ENCODE measurements at places on chromosomes 11 and 22.

- DNase-seq = peak; percentile 31
Observed at GRCh38 chr22:28917747-28918549, 34.6 kb downstream of the ZNRF3 start.

DNA sequence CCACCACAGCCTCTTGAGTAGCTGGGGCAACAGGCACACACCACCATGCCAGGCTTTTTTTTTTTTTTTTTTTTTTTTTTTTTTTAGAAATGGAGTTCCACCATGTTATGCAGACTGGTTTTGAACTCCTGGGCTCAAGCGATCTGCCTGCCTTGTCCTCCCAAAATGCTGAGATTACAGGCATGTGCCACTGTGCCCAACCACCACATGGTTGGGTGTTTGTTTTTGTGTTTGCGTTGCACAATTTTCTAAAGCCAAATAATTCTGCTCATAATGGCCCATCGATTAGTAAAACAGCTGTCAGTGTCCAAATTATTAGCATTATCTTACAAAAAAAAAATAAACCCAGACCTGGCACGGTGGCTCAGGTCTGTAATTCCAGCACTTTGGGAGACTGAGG, 65.8 kb downstream of the DDIAS start:
- no peak for DNase-seq

DNA sequence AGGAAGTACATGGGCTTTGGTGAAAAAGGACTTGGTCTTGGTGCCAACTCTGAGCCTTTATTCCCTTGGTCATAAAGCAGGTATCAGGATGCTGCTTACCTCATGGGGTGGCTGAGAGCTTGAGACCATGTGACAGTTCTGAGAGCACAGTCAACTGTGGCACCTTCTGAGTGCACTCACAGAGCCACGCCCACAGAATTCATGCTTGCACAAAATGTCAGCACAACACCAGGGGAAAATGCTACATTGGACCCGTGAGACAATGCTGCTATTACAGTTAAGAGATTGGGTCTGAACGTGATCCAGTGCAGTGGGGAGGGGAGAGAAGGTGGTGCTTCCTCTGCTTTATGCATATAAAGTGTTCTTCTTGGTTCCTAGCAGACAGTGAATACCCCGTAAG, 79.5 kb upstream of the SPON1 start:
- DNase-seq = no peak

DNA sequence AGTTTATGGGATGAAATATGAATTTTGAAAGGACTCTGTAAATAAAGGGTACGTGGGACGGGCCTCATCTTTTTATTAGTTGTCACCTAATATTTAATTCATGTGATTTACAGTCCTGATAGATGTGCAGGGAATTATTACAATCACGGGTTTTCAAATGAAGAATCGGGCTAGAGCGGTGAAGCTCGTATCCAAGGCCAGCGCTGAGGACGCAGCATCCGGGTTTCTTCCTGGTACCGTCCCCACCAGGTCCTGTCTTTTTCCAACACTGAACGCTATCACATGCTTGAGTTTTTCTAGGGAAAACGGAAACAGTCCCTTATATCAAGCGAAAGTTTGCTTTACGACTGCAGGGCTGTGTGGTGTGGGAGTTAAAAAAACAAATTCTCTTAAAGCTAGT, 787 bp downstream of the SMDT1 start:
- DNase-seq = no peak

DNA sequence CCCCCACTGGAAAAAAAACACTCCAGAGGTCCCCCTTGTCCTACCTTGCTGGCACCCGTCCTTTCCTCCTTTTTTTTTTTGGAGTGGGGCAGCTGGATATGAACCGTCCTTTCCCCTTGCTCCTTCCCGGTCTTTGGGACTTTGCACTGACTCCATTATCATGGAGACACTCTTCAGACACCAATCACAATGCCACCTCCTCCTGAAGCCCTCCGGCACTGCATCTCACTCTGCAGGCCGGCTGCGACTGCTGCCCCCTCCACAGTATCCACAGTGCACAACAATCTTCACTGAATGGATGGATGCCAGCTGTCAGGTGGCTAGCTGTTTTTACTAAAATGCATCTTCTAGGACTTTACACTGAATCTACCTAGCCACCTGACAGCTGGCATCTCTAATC, 12.7 kb upstream of the RGL4 start:
- no peak for DNase-seq

DNA sequence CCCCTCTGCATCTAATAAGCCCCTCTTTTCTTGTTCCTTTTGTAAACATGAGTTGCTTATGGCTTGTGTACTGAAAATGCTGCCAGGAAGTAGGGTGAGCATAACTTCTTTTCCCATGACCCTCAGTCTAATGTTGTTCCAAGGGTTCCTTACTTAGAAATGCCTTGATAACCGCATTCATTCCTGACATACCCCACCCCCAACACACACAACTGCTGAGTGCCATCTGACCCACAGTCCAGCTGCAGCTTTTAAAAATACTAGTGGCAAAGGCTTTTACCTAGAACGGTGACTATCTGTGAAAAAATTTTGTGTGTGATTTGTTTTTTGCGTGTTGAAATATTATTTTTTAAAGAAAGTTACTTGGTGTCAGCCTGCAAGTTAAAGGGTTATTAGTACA, 52.6 kb downstream of the ARHGAP42 start:
- peak; percentile 72 for DNase-seq

DNA sequence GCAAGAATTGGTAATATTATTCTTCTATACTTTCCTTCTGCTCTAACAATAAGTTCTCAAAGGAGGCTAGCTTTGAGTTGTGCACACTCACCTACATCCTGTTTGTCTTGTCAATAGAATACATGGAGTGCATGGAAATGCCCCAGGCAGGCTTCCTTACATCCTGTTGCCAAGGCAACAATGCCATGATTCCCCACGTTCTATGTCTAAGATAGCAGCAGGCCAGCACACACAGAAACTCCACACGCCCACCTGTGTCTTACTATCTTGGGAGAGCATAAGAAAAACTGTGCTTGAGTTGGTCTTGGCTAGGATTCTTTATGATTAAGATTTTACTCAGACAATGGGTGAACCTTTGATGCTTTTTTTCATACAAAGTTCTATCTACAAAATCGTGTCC, 379.2 kb downstream of the AASDHPPT start:
- DNase-seq = no peak

DNA sequence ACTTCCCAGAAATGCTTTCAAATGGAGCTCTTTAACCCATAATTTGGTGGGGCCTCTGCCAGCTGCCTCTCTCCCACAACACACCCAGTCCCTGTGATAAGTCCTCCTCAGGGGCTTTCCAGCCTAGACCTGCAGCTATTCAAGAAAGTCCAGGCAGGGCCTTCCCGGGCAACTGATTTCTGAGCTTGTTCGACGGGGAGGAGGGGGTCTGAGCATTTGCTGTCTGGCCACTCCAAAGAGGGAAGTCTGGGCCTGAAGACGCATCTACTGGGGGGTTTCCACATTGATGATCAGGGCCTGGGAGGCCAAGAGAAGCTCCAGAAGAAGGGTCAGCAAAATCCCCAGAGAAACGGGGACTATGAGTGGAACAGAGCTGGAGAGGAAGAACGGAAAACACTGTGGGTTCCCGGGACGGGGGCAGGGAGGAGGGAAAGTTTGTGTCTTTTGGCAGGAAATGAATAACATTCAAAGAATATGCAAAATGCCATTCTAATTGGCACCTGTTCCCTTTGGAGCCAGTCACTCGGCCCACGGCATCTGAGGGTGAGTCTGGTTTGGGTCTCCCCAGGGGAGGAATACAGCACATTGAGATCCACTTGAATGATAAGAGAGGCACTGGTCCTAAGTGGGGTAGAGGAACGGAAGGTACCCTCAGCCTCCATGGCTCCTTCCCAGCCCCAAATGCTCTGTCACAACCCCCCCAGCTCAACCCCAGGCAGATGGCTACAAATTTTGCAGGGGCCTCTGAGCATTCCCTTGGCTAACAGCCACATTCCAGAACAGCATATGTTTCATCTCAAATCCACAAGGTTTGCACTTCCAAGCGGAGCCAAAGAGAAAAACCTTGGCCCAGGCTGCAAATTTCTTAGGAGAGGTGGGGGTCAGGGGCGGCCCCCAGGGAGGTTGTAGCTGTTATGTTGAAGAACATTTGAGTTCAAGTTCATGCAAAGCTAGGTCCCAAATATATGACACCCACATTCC, 72.0 kb downstream of the RPUSD4 start:
- no peak for DNase-seq

GRCh38 chr11:9893474-9893873, 229.6 kb downstream of the SWAP70 start:
- no peak for DNase-seq

DNA sequence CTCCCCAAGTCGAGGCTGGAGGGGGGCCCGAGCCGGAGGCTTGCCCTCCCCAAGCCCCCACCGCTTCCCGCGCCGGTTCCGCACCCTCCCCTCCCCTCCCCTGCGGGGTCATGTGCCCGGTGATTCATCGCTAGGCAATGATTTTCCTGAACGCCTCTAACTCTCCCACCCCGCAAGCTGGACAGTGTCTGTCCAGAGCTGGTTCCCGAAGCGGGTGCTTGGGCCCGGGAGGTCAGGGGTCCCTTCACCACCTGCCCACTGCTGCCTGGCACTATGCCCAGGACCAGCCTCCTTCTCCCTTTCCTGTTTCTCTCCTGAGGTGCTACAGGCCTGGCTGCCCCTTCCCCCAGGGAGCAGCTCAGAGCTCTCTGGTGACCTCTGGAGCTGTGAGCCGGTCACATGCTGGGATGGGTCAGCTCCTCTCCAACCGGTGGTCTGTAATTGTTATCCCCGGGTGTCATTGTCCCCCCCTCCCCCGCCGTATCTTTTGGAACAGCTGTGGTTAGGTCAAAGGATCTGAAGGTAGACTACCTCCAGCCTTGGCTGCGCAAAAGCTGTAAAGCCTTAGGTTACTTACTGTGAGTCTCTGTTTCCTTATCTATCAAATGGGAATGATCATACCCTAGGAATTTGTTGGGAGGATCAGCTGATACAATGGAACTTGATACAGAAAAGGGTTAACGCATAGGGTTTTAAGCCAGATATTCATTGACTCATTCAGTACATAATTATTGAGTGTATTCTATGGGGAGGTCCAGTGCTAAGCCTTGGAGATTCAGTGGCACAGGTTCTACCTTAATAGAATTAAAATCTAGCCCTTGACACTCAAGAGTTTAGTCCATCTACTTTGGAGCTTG, 753 bp downstream of the STX3 start:
- peak; percentile 70 for DNase-seq

DNA sequence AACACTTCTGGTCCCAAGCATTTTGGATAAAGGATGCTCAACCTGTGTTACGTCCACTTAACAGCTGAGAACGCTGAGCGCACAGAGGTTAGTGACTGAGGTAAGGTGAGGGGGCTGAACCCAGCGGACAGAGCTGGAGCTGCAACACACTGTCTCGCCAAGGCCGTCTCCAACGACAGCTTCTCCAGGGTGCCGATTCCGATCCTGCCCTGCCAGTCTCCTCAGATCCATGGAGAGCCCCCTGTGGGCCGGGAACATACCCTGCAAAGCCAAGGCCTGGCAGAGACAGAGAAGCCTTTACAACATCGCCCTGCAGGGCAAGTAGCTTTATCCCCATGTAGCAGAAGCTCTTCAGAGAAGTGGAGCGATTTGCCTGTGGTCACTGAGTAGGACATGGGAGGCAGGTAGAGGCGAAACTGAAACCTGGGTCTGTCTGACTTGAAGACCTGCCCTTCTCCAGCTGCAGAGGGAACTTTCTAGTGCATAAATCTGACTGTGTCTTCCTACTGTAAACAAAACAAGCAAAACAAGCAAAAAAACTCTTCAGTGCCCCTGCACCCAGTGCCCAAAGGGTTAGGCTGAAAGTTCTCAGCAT, 72.8 kb downstream of the SCUBE1 start:
- peak; percentile 50 for DNase-seq

- no peak for DNase-seq
Observed at GRCh38 chr22:42511401-42511891, 8.2 kb downstream of the RRP7A start.

- no peak for DNase-seq
Observed at GRCh38 chr11:68096962-68097361, 24.2 kb downstream of the CHKA start.

- DNase-seq = no peak
Observed at GRCh38 chr11:57343825-57344224, 5.7 kb downstream of the P2RX3 start.

DNA sequence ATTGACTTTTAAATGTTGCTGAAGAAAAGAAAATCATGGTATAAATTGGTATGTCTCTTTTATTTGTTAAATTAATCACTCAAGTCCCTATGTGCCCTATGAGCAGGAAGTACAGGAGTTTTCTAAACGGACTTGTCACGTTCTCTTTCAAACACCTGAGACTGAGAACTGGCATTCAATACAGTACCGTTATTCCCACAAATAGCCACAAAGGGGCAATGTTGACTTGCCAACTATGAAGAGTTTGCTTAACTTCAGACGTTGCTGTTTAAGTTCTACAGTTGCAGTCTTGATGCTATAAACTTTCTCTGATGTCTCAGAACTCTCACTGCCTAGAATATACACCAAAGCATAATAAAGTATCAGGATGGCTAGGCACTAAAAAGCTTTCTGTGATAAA, 7.6 kb downstream of the OR56A1 start:
- DNase-seq = peak; percentile 13

- no peak for DNase-seq
Observed at GRCh38 chr22:50730013-50730891, 7.8 kb upstream of the ACR start.

GRCh38 chr11:66951927-66952337, 6.3 kb downstream of the PC start:
- no peak for DNase-seq

- DNase-seq = peak; percentile 40
Observed at GRCh38 chr11:68028802-68029545, 1.5 kb upstream of the NDUFS8 start.

Measured in A549 (cell line).